ENCODE measurements at places on chromosomes 3 and 15.

DNA sequence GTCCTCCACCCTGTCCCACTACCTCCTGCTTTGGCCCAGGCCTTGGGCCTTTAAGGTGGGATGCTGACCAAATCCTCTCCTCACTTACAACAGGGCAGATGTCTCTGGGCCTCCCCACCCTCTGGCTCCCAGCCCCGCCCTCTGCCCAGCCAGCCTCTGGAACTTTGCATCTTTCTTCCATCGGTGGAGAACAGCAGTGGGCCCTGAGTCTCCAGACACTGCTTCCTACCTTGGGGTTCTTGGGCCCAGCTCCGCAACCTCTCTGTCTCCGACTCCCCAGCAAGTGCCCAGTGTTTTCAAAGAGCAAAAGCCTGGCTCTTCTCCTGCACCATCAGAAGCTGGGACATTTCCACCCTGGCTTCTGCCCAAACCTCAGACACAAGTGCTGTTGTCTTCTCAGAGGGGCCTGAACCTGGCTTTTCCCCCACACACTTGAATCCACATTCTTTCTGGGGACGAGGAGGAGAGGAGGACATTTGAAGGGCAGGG, 33.1 kb downstream of the MRAS start:
- no peak for DNase-seq

- no peak for DNase-seq
These were observed 12.5 kb downstream of the MRPS25 start for GRCh38 chr3:15052335-15053242.

GRCh38 chr3:37145611-37146010, 28.8 kb downstream of the LRRFIP2 start:
- DNase-seq: no peak

DNA sequence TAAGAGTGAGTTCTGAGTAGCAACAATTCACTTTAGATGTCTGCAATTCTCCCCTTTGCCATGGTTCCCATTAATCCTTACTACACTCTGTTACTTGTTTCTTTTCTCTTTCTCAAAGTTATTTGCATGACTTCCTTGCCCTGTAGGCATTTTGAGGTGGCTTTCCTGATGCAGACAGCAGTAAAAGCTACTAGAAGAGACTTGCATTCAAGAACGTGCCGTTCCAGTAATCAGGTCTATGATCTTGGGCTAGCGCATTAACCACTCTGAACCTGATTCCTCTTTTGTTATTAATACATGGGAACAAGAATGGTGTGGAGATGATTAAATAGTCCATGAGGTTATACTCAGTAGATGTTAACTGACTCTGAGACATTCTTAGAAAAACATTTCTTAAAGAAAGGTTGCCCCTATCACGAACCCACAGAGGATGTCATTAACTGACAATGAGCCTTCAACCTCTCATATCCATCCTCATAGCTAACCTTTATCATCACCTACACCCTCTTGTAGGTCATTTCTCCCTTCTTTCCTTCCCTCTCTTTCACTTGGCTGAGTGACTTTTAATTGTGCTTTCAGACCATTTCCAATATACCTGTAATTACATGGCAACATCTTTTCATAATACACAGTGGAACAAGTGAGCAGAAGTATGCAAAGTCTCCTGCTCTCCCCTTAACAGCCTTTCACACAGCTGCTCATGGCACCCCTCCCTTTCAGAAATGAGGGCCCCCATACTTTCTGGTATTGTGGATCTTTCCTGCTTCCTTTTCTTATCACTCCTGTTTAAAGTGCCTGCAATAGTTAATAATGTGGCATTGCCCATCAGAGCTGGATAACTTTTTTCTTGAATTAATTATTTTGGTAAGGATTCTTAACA, 175.9 kb downstream of the CHST2 start:
- no peak for DNase-seq

DNA sequence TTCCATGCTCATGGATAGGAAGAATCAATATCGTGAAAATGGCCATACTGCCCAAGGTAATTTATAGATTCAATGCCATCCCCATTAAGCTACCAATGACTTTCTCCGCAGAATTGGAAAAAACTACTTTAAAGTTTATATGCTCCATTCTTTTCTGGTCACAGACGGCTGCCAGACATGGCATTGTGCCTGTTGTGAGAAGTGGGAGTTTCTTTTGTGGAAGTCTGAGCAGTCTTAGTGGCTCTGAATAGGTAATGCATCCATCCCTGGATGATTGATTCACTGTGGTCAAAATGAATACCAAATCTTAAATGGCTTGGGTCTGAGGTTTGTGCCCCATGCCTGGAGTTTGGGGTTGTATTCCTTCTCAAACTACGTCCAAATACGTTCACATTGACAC, 274.5 kb upstream of the AZI2 start:
- DNase-seq: no peak

GRCh38 chr3:14467814-14468620, 65.6 kb downstream of the SLC6A6 start:
- peak; percentile 47 for DNase-seq

DNA sequence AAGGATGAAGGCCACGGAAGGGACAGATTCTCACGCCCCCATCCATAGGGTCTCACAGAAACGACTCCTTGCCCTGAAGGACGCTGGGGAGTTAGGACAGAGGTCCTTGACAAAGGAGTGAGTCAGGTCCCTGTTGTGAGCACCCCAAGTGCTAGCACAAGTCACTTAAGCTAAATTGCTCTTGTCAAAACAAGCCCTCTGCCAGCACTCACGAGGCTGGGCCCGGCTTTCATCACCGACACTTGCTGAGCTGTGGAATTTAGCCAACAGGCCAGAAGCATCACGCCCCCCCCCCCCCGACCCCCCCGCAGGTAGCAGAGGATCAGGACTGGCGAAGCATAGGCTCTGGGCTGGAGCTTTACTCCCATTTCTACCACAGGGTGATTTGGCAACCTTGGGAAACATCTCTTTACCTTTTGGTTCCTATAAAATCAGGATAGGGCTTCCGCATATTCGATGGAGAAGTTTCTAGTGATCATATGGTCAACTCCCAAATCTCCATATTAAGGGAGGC, 75.4 kb downstream of the ADCY5 start:
- DNase-seq: no peak

- no peak for DNase-seq
These were observed 86.7 kb upstream of the RBMS3 start for GRCh38 chr3:29194139-29194538.

GRCh38 chr3:115089481-115089880, 57.6 kb downstream of the ZBTB20 start:
- DNase-seq: no peak

DNA sequence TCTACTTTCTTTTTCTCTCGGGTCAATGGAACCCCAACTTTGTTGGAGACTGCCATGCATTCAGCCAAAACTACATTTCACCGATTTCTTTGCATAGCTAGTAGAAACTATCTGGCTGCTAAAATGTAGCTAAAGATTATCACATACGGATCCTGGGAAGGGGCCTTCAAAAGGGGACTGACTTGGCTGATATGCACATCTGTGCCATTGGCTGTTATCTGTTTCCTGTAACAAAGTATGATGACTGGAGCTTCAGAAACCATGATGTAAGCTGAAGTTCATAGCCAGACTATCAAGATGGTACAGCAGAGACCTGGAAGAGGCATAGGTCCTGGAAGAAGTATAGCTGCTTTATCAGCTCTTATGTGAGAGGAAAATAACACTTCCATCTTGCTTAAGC, 179.1 kb downstream of the NSUN3 start:
- DNase-seq: no peak

DNA sequence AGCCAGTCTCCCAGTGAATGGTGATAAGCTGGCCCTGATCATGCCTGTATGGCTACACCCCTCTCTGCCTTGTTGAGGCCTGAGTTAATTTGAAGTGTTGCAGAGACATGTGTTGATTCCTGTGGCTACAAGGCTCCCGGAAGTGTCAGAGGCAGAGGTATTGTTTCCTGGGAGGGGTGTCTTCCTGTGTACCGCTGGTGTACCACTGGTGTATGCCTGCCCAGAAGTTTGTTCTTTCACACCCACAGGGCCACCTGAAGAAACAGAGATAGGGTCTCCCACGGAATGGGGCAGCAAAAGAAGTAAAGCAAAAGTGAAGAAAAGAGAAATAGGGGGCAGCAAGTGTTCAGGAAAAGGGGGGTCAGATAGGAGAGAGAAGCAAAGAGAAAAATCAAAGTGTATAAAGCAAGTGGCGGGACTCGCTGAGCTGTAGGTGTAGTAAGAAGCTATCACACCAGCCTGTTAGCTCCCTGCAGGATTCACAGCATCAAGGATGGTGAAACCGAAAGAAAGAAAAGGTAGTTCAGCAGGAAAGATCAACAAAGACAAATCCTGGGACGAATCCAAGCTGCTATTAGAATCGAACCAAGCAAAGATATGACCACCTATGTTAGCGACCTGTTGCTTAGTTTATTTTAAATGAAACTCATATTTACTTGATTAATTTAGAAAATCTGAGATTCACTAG, 36.6 kb upstream of the CD47 start:
- peak; percentile 61 for DNase-seq

- no peak for DNase-seq
These were observed 784 bp downstream of the TTLL3 start for GRCh38 chr3:9810846-9811245.

GRCh38 chr15:76973362-76973743, 21.6 kb upstream of the PSTPIP1 start:
- DNase-seq: peak; percentile 65

- DNase-seq: no peak
These were observed 225.8 kb downstream of the TAFA4 start for GRCh38 chr3:68706536-68706935.

- DNase-seq: no peak
These were observed 331.5 kb upstream of the RARB start for GRCh38 chr3:25096536-25096935.
